ENCODE measurements at places on chromosomes 3 and 15.

DNA sequence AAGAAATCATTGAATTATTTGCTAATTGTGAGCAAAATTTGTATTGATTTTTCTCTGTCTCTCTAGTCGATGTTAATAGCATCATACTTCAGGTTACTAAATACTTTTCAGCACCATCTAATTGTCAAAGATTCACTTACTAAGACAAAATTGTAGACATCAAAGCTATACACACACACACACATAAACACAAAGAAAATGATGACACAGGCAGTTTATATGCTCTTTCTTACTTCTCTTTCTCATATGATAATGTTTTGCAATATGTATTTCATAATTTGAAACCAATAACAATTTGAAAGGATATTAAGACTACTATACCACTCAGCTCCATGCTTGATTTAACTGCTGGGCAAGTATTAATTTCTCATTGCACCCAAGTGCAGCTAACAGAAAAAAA is 406.2 kb downstream of the ROBO2 start:
- no peak for DNase-seq

DNA sequence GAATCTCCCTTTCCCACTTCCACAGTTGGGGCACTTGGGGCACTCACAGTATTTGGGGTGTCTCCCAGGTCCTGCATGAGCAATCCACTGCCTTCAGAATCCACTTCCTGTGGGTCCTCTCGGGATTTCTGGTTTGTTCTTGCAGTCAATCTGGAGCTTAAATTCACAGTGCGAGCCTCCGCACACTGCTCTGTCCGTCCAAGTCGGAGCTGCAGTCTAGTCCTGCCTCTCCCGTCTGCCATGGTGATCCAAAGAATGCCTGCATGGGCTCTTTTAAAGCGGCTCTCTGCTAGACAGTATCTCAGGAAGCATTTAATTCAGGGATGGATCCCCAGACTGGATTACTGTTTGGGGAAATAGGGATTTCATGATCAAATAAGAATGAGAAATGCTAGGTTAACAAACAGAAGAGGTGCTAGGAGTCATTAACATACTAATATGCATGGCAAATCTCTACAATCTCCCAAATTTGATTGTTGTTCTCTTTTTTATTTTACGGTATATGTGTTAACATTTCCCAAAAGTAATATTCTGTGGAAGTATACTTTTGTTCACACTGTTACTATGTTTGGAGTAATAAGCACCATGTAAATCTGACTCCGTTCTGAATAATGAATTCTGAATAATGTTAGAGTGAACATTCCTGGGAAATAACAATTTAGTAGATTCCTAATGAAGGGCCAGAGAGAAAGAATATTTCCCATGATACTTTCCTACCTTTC is 142.5 kb downstream of the HCN4 start:
- DNase-seq = no peak

DNA sequence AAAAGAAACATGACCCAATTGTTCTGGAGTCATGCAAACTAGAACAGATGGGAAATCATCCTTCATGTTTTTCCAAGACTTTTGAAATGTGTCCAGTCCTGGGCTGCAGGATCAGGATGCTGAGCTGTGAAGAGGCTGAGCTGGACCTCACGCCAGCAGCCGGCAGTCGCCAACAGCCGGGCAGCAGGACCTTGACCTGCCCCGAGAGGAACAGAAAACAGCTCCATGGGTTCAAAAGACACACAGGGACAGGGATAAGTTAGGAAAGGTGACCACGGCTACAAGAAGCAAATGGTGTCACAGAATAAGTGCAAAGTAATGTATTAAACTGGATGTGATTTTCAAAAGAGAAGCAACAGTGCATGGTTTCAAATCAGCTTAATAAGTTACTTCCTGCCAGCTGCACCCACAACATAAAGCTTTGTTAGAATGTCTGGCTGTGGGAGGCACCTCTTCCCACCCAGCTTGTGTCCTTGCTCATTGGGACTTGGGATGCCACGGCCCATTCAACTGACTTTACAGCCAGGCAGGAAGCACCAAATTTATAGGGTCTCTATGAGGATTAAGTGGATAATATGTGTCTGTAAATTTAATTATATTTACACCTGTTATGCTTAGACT is 266.4 kb downstream of the GABRG3 start:
- no peak for DNase-seq

DNA sequence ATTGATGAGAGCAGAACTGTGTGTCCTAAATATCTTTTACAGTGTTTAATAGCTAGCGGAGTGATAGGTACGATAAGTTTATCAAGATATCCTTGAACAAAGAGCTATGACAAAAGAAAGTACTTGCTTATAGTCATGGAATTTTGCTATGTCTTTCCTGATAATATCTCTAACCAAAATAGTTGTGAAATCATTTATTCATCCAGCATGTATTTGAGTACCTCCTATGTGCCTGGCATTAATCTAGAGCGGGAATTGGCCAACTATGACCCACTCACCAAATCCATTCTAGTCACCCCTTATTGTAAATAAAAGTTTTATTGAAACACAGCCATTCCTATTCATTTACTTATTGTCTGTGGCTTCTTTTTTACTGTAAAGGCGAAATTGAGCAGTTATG is 46.6 kb downstream of the ZFAND6 start:
- no peak for DNase-seq

DNA sequence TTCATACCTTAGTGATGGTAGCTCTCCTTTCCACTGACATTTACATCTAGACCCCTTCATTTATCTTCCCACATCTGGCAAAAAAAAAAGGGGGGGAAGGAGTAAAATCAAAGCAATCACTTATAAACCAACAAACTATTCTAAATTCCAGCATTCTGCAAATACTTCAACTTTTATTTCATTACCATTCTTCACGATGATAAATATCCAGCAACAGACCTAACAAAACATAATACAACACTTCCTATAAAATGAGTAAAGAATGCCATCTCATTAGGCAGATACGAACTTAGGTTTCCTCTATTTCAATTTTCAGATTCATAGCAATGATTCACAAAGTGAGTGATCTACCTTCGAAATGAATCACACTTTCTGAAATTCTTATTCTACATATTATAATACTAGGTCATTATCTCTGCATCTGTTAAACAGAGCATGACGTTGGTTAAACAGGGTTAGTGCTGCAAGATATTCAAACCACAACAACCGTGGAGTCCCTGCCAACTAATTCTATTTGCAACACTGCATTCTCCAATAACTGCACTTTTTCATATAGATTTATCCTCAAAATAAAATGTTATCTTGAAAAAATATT is at the start of gene LRRFIP2:
Gene LRRFIP2, minus strand, starts transcription at position 51 of the 595 bp plus-strand sequence. CDS start 25,599 bp downstream, outside the sequence.
- DNase-seq = peak; percentile 67

DNA sequence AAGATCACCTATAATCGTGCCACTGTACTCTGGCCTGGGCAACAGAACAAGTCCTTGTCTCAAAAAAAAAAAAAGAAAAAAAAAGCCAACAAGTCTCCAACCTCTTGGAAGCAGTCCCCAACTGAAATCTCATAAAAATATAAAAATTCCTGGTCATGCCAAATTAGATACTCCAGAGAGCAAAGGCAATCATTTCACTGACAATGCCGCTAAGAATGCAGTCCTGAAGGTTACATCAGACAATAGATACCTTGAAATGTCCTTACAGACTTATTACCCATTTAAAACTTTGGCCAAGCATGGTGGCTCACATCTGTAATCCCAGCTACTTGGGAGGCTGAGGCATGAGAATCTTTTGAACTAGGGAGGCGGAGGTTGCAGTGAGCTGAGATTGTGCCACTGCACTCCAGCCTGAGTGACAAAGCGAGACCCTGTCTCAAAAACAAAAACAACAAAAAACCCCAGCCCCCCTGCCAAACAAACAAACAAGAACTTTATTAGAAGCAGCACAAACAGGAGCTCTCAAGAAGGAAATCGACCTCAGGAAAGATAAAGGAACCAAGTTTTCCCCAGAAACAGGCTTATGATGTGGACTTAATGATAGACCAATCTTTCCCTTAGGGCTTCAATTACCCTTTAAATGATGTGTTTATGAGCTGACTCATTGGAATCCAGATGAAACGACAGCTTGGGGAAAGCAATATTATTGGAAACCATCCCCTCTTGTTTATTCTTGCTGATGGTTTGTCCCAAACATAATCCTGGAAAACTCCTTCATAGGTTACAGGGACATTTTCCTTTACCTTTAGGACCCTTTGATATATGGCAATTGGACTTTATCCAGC is 53.1 kb upstream of the XCR1 start:
- DNase-seq = no peak

GRCh38 chr3:151903501-151903991 is 30.1 kb downstream of the SUCNR1 start:
- DNase-seq = no peak

GRCh38 chr15:52078876-52079700 is 33.5 kb downstream of the BCL2L10 start:
- peak; percentile 81 for DNase-seq

DNA sequence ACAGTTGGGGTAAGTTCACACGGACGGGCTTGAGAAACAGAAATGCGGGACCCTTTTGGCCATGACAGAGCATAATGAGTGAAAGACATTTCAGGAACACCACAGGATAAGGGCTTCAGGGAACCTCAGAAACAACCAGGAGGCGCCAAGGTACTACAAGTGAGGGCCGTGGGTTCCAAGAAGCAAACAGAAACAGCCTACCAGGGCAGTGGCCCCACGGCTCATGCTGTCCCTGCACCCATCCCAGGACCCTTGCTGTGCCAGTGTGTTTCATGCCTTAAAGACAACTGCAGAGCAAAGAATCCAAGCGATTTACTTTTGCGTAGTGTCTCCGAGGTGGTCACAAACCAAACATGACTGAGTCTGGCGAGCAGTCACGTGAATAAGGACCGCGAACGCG is 54.0 kb downstream of the RUBCN start:
- DNase-seq = no peak

DNA sequence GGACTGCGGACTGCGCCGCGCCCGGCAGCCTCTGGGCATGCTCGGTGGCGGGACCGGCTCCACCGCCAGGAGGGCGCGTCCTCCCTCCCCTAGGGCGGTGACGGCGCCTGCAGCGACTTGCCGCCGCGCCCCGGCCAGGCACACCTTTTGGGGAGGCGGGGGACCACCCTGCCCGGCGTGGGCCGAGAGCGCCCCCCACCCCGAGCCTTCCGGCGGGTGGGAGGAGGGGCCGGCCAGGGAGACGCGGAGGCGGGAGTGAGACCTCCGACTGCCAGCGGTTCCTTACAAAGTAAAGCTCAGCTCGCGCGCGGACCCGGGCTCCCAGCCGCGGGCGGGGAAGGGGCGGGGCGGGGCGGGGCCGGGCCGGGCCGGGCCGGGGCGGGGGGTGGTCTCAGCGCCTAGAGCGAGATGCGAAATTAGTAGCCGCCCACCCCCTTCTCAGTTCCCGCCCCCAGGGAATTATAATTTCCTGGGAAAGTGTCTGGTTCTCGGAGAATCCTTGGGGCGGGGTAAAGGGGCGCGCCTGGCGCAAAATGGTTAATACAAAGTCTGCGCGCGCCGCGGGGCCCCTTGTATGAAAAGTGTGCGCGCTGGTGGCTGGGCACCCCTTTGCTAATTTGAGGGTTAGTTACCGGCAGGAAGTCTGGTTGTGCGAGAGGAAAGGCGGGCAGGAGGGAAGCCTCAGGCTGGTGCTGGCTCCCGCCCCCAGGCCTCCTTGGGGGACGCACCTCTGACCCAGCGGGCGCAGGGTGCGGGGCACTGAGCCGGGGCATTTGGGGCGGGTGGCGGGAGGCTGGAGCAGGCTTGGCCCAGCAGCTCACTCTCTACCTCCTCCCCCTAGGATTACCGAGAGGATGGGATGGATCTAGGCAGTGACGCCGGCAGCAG is 224.8 kb upstream of the IL12A start:
- no peak for DNase-seq

DNA sequence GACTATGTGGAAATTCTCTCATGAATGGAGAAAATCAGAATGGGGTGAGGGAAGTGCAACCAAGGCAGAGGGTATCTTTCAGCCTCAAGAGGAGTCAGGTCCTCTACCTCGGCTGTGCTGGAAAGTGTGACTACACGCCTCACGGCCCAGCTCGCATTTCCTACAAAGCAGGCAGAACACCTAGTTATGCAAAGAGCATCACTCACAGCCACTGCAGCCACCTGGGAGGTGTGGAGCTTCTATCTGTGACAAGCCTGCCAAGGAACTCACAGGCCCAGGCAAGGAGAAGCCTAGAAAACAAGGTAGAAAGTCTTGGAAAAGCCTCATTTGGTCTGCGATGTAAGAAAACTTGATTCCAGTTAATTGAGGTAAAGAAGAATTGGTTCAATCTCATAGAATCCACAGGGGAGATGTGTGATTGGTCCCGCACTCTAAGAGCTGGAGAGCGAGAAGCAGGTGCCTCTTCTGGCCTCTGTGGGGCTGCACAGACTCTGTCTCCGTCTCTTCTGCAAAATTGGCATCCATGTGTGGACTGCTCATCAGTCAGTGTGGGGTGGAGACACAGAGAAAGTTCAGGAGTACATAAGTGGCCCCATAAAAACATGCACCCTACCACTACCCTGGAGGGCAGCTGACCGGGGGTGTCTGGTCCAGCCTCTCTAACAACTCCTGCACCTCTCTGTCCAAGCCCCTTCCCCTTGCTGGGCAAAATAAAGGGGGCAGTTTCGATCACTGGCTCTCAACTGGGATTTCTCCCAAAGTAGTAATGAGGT is 76.8 kb downstream of the TAMM41 start:
- no peak for DNase-seq

DNA sequence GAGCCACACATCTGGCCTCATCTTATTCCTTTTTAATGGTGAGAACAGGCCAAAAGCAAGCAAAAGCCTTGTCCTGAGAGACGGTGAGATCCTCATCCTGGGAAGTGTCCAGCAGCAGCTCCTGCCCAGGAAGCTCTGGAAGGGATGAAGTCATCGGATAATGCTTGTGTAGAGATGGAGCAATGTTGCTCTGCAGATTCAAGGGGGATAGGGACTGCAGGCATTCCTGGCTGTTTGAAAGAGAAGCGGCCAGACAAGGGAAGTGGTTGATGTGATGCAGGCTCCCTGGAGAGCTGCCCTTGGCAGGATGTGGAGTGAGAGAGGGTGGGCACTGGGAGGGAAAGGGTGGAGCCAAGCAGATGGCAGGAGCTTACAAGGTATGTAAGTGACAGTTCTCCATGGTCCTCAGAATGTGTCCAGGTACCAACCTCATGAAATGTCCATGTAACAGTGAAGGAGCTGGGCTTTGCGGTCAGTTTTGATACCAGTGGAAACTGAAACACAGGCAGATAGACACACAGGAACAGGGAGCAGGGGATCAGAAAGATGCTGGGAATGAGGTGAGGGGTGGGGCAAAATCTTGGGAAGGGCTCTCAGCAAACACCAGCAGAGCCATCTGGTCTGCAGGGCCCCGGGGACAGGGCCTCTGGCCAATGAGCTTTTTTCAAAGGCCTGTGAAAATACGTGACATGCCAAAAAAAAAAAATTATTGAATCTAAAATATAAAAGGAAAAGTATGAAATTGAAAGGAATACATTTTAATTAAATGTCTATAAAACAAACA is 32.2 kb upstream of the LACTB start:
- no peak for DNase-seq

- no peak for DNase-seq
Observed at GRCh38 chr3:40294434-40294833, 15.1 kb upstream of the EIF1B start.

Measured in CD4-positive, alpha-beta T cell treated with Interleukin-2 at 100 ng/mL for 4 hours (primary cell).